ENCODE measurements at places on chromosomes 11 and 22.

DNA sequence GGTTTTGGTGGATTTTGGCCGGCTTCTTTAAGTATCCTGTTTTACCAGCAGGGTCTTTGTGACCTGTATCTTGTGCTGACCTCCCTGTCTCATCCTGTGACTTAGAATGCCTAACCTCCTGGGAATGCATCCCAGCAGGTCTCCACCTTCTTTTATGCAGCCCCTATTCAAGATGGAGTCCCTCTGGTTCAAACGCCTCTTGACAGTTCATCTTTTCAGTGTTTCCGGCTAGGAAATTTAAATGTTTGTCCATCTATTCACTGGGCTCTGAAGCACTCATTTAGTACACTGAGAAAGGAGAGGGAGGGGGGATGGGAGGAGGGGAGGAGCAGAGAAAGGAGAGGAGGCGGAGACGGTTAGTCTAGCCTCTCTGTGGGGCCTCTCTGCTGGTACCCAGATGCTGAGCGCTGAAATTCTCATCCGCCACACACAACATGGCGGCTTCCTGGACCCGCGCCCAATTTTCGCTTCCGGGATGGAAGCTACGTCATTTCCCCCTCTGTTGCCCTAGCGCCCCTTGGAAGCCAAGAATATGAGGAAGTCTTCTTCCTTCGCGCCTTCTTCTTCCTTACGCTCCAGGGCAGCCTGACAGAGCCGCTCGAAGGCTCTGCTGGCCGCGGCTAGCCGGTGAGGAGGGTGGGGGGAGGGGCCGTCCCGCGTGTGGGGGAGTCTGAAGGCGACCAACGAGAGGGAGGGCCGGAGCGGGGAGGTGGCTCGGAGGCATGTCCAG lies 69.0 kb upstream of the SYT13 start:
- DNase-seq, result peak; percentile 82

DNA sequence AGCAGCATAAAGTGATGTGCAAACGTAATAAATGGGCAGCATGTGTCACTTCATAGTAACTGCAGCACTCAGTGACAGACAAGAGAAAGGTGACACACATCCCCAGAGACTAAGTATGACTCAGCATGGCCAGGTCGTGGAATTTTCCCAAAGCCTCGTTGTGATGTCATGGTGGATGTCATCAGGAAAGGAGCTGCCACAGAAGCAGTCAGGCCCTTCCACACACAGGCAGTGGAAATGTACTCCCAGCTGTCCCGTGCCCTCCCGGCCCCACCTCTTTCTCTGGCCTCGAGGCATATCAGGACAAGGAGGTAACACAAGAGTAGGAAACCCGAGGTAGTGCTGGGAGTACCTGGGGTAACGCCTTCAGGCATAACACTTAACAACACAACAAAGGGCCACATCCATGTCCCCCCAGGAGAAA lies 8.1 kb downstream of the PC start:
- DNase-seq, result peak; percentile 28

DNA sequence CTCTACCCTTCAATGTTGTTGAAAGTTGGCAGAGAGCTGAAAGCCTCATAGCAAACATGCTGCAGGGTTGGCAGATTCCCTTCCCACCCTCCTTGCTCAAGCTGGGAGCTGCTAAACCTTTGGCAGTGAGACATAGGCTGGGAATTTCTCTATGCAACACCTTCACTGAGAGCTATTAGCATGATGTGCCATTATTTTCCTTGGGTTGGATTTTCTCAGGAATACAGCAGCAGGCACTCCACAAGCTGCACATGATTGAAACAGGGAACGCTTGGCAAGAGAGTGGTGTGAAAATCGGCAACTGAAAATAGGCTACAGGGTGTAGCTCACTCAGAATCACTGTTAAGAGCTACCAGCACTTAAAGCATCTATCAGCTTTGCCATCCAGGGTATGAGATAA lies 9.6 kb upstream of the ALKBH3 start:
- no peak for DNase-seq

- no peak for DNase-seq
Measured at GRCh38 chr11:8333811-8334401, 70.2 kb upstream of the LMO1 start.

GRCh38 chr11:129249351-129249750 lies 57.2 kb upstream of the ARHGAP32 start:
- no peak for DNase-seq

- DNase-seq, result peak; percentile 8
Measured at GRCh38 chr11:10725114-10725906, 25.7 kb upstream of the CTR9 start.

GRCh38 chr11:119624629-119625028 lies 104.4 kb downstream of the NECTIN1 start:
- DNase-seq, result no peak

DNA sequence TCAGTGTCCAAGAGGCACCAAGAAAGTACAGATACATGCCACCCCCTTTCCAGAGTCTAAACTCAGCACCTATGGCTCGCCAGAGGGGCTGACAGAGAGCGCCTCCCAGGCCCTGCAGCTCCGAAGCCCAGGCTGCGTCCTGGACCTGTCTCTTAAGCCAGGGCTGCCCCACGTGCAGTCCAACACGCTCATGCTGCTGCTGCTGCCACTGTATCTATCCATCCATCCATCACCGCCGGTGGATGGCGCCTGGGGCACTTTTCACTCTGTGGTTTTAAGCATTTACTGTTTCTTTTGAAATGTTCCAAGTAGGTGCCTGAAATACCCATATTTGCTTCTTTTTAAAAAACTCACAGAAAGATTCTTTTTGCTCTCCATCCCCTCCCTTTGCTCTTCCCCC lies 41.8 kb downstream of the MACROD1 start:
- no peak for DNase-seq

- DNase-seq, result no peak
Measured at GRCh38 chr11:35311331-35311730, 108.0 kb downstream of the SLC1A2 start.

GRCh38 chr11:93858121-93858775 lies 7.8 kb upstream of the VSTM5 start:
- DNase-seq, result no peak

GRCh38 chr22:17922925-17923903 lies 101.1 kb downstream of the MICAL3 start:
- DNase-seq, result no peak

DNA sequence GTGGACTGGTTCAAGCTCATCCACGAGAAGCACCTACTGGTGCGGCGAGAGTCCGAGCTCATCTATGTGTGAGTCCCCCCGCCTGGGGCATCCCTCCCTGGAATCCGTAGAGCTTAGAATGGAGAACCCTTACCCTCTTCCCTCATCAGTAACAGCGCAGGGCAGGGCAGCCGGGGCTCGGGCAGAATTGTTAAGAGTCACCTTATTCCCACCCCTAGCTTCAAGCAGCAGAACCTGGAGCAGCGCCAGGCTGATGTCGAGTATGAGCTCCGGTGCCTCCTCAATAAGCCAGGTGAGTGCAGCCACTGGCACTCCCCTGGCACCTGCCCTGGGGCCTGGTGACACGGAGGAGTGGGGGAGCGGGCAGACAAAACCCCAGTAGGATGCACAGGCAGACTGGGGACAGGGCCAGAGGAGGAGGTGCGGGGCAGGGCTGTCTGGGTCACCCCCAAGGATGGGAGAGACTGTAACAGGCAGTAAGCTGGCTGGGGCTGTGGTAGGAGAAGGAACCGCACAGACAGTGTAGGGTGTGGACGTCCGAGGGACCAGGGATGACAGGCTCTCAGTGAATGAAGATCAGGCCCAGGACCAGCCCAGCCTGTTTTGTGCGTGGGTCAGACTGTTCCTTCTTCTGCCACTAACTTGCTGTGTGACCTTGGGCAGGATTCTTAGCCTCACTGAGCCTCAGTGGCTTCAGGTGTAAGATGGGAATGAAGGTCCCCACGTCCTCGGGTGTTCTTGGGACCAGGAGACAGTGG lies 20.4 kb downstream of the C22orf23 start:
- no peak for DNase-seq

- peak; percentile 57 for DNase-seq
Measured at GRCh38 chr11:95715777-95716241, 73.8 kb downstream of the FAM76B start.

GRCh38 chr22:30301995-30302809 lies 12.9 kb upstream of the CASTOR1 start:
- DNase-seq, result no peak

GRCh38 chr22:34135749-34136148 lies 215.5 kb upstream of the LARGE1 start:
- DNase-seq, result no peak

DNA sequence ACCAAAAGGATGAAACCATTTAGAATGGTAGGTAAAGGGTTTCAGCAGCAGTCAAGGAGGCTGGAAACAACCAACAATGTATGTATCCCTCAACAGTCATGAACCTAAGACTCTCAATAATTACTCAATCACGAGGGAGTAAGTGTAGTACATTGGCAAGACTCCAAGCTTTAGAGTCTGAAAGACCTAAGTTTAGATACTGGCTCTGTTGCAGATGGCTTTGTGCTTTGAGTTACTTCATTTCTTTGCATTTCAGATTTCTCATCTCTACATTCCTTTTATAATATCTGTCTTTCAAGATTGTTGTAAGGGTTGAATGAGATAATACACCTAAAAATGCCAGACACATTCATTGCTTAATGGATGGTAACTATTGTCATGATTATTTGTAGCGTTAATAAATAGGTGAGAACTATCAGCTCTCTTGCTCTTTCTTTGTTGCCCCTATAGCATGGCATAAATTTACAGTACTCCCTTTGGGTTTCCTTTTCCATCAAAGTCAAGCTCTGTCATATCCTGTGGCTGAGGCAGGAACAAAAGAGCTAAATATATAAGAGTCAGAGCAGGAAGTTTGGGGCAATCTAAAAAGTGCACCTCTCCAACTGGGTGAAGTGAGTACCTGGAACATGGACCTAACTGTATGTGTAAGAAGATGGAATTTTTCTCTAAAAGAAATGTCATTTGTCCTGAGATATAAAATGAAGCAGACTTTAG lies 228.2 kb upstream of the ZC3H12C start:
- DNase-seq, result no peak

DNA sequence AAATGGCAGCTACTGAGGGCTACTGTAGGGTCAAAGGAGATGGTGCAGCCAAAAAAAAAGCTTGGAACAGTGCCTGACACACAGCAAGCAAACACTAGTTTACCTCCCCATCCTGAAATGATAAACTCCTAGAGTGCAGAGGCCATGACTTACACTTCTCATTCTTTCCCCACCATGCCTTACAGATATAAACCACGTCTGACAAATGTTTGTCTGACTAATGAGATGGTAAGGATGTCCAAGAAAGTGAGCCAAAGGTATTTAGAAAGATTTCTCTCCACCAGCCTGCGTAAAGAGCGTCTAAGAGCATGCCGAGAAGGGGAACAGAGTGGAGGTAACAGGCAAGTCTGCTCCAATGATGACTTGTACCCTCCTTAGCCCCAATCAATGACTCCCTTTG lies 99.0 kb downstream of the LARGE1 start:
- DNase-seq, result no peak
